ENCODE measurements at places on chromosomes 2 and 18. TPM values are rescaled to one million over a fixed set of nuclear protein-coding genes. Genes with fewer than 3 reads are reported as not detected.

SMAD7 gene
- 19.3 TPM for total RNA-seq

SDC1 gene
- total RNA-seq, result 0.41 TPM

KCNK3 gene
- 3.2 TPM for total RNA-seq

DNA sequence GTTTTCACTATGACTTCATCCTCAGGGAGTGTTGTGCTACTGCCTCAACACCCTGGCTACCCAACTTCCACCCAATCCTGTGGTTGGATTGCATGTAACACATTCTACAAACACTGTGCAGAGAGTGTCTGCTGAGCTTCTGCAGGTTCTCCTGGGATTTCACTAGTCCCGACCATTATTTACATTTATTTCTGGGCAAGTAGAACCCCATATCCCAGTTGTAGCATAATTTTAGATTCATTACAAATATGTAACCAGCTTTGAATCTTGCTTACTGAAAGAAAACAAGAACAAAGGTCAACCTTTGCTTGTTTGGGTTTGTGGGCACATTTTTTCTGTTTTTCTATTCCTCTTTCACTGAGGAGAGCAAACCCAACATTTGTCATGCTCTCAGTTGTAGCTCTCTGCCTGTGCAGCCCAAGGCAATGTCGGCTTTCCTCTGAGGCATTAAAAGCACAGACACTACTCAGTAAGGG is 2036.1 kb upstream of the LRRTM1 start:
- peaks cover 8% of the 10 kb centered on the region for H3K4me1 ChIP-seq
- H3K27me3 ChIP-seq, result no peaks in the 10 kb centered on the region
- DNase-seq, result no peak
- H3K4me3 ChIP-seq, result no peak overlapping the region
- H3K36me3 ChIP-seq, result no peaks in the 10 kb centered on the region
- H3K27ac ChIP-seq, result no peak overlapping the region

DNA sequence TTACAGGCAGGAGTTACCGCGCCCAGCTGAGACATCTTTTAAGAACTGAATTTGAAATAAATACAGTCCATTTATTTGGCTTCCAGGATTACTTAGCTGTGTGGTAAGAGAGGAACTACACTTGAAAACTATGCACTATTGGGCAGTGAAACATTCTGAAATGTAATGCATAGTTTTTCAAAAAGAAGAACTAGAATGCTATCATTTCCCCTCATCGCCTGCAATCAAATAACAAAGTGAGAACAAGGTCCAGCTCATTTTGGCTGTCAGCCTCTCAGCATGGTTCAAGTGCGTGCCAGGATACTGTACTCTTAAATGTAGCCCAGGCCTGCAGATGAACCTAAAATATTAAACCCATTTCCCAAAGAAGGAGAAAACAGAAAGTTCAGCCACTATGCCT is 76.6 kb upstream of the ARL5A start:
- peaks cover 32% of the 10 kb centered on the region for H3K4me1 ChIP-seq
- no peak overlapping the region for H3K27ac ChIP-seq
- DNase-seq, result no peak
- H3K36me3 ChIP-seq, result no peaks in the 10 kb centered on the region
- no peak overlapping the region for H3K4me3 ChIP-seq

- no peaks in the 10 kb centered on the region for H3K4me1 ChIP-seq
- H3K27me3 ChIP-seq, result no peaks in the 10 kb centered on the region
- DNase-seq, result no peak
- no peak overlapping the region for H3K27ac ChIP-seq
- peaks cover 51% of the 10 kb centered on the region for H3K36me3 ChIP-seq
- no peak overlapping the region for H3K4me3 ChIP-seq
These were observed 76.9 kb downstream of the TTC21B start for GRCh38 chr2:165876712-165877111.

DNA sequence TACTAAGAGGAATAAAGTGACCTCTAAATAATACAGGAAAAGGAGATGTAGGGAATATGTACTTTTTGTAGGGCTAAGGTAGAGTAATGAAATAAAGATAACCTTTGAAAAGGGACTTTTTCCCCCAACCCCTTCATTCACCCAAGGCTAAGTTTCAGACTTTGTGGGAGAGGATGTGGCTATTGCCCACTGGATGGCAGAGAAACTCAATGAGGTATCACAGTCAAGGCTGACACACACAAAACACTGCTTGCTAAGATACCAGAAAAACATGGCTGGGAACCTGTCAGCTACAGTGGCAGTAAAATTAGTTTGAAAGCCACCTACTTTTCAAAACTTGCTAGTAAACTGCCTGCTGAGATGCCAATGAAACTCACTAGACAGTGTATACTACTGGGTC is 158.8 kb upstream of the WDSUB1 start:
- peaks cover 63% of the 10 kb centered on the region for H3K36me3 ChIP-seq
- H3K4me1 ChIP-seq, result peaks cover 24% of the 10 kb centered on the region
- no peaks in the 10 kb centered on the region for H3K27me3 ChIP-seq
- no peak overlapping the region for H3K27ac ChIP-seq
- DNase-seq, result no peak

DNA sequence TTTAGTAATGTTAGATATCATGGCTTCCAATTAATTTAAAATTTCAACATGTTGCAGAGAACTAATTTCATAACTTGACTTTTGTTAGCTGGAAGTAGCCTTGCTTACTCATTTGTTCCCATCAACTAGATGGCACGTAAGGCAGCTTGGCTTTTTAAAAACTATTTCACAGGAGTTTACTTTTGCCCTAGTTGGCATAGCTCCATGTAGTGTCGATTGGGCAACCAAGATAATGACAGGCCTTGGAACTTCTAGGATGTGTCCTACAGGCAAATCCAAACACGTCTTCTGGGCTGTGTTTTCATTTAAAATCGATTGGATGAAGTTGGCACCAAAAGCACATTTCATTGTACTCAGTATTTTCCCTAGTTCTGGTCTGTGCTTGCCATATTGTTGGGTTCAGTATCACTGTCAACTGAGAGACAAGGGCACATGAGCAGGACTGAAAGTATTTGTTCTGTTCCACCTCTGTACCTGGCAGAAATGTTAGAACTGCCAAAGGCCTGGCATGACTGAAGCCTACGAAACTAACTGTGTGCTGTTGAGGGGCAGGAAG is 29.4 kb downstream of the HADHB start:
- H3K27ac ChIP-seq, result peak overlapping the region; percentile 89
- no peak for DNase-seq
- H3K27me3 ChIP-seq, result no peaks in the 10 kb centered on the region
- peak overlapping the region; percentile 13 for H3K4me3 ChIP-seq

GRCh38 chr2:235024931-235025773 is 73.3 kb downstream of the SH3BP4 start:
- H3K4me1 ChIP-seq, result peaks cover 54% of the 10 kb centered on the region
- peak overlapping the region; percentile 5 for H3K4me3 ChIP-seq
- no peaks in the 10 kb centered on the region for H3K27me3 ChIP-seq
- H3K36me3 ChIP-seq, result no peaks in the 10 kb centered on the region
- no peak overlapping the region for H3K27ac ChIP-seq

GRCh38 chr2:37870829-37871228 is 54.3 kb upstream of the RMDN2 start:
- DNase-seq, result no peak
- peaks cover 87% of the 10 kb centered on the region for H3K4me1 ChIP-seq
- H3K4me3 ChIP-seq, result no peak overlapping the region
- no peaks in the 10 kb centered on the region for H3K27me3 ChIP-seq
- H3K27ac ChIP-seq, result peak overlapping the region; percentile 14
